CD4-positive, alpha-beta T cell treated with Interleukin-12 subunit alpha and Interleukin-12 subunit beta, for 1 hour (primary cell): ENCODE measurements at places on chromosomes 3 and 15.
A peak's percentile ranks its signal among the peaks of the same experiment; 100 is the strongest.

- DNase-seq, result no peak
Observed at GRCh38 chr3:25695731-25696420, 31.2 kb upstream of the TOP2B start.

DNA sequence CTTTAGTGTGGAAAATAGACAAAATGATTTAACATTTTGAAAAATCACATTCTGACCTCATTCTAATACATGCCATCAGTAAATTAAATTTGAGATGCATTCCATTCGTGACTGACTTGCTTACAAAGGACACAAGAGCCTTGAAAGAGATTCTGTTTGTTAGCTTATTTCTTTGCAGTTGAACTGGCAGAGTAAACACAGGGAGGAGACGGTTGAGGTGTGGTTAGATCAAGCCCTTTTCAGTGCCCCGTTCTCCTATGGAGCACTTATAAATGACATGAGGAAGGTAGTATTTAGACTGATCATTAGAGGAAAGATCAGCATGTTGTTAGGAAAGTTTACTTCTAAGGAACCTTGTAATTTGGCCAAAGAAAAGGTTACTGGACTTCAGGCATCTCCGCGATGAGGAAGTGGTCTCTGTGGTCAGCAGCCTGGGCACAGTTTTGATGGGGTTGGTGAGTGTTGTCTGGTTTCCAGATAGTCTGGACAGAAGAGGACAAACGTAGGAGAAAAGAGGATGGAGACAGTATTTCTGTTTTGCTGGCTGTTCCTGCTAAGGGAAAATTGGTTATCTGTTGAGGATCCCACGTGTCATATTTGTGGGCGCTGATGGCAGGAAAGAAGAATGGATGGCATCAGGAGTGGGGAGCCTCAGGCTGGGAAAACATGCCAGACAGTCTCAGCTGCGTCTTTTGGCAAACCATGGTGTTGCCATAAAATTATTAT is 328.9 kb upstream of the TBL1XR1 start:
- no peak for DNase-seq

DNA sequence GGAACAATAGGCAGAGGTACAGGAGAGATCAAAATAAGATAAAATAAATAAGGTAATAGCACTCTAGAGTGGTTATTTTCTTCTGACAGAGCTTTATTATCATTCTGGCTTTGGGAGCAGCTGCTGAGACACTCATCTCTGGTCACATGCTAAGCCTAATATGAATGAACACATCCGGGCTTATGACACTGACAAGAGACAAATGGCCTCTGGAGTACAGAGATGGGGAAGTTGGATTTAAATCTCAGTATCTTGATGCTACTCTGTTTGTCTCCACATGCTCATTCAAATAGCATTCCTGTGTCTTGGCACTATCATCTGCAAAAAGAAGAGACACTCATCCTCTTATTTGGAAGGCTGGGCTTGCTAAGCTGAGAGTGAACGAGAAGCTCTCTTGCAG is 55.6 kb downstream of the TMEM45A start:
- no peak for DNase-seq

GRCh38 chr3:127902486-127902885 is 12.5 kb upstream of the KBTBD12 start:
- no peak for DNase-seq

DNA sequence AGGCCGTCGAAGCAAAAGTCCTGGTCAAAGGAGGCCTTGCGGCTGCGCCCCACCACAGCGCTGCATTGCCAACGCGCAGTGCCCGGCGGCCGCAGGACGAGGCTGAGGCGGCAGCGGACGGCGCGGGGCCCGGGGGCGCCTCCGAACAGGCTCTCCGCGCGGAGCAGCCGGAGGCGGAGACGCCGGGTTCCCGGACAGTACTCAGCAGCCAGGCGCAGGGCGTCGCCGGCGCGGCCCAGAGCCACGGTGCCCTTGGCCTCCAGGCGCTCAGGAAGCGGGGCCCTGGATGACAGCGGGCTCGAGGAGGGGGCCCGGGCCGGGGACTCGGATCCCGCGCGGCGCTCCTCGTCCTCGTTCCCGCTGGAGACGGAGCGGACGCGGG is 1.1 kb downstream of the C2CD4B start:
- DNase-seq, result no peak

GRCh38 chr3:37953707-37954394 is 36.7 kb upstream of the VILL start:
- no peak for DNase-seq

GRCh38 chr3:45537970-45538640 is 56.4 kb upstream of the LIMD1 start:
- no peak for DNase-seq

GRCh38 chr3:54393150-54393549 is 270.8 kb downstream of the CACNA2D3 start:
- no peak for DNase-seq

GRCh38 chr15:59059076-59059597 is 45.8 kb upstream of the CCNB2 start:
- no peak for DNase-seq

GRCh38 chr15:100878648-100879047 is 983 bp upstream of the ALDH1A3 start:
- DNase-seq, result no peak

DNA sequence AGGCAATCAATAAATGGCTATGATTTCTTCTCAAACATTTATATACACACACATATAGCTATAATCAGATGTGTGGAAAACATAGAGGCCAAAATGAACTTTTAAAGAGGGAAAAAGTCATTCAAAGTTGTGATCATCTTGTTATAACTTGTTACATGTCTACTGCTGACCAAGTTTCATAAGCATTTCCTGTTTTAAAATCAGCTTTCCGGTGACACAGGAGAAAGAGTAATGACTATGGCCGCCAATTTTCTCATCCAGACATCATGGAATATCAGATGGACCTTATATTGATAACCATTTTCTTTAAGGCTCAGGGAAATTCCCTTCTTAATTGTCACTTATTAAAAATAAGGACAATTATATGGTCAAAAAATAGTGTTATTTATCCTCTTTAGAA is 71.7 kb upstream of the AGTR1 start:
- no peak for DNase-seq

- peak; percentile 54 for DNase-seq
Observed at GRCh38 chr3:33645060-33645647, 72.9 kb downstream of the CLASP2 start.

GRCh38 chr3:187998611-187999010 is 155.3 kb upstream of the LPP start:
- no peak for DNase-seq

DNA sequence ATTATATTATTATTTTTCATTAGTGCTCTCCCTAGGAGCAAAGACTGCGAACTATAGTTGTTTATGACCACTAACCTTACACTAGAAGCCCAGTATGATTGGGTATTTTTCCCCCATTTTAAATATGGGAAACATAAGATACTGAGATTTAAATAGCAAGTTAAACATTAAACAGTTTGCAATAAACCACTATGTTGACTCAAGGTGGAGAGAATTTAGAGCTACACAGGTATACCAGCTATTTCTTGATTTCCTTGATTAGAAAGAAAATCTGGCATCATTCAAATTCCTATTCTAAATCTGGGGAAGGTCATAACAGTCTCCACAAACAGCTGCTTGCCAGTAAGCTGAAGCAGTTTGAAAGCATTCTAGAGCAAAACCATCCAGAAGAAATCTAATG is 863.8 kb upstream of the CFAP20DC start:
- DNase-seq, result no peak
